Cardiac fibroblast (primary cell): ENCODE measurements at places on chromosomes 2 and 18.

- no peak for DNase-seq
These were observed 138.9 kb downstream of the PTH2R start for GRCh38 chr2:208545403-208546042.

- DNase-seq = peak; percentile 60
These were observed 115.7 kb upstream of the OSR1 start for GRCh38 chr2:19474128-19474527.

GRCh38 chr2:159613651-159614285 is 2.6 kb downstream of the BAZ2B start:
- peak; percentile 50 for DNase-seq

GRCh38 chr2:22027345-22028005 is 903.7 kb downstream of the TDRD15 start:
- no peak for DNase-seq

DNA sequence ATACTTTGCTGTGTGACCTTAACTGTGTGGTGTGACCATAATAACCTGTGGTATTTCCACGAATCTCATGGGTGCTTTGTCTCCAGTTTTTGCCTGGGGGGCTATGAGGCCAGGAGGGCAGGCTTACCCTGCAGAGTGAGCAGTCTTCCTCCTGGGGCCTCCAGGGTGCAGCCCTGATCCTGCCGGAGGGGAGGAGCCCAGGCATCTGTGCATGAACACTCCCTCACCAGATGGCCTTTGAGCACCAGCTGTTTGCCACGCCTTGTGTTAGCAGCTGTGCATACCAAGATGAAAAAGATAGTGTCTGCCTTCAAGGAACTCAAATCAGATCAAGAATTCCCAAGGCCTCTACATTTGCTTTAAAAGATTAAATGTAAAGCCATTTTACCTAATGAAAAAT is 75.0 kb upstream of the RBM44 start:
- DNase-seq = peak; percentile 67

- no peak for DNase-seq
These were observed 7.4 kb downstream of the DNAJB2 start for GRCh38 chr2:219286436-219287115.

- no peak for DNase-seq
These were observed 27.1 kb downstream of the SMIM21 start for GRCh38 chr18:75400366-75400765.

DNA sequence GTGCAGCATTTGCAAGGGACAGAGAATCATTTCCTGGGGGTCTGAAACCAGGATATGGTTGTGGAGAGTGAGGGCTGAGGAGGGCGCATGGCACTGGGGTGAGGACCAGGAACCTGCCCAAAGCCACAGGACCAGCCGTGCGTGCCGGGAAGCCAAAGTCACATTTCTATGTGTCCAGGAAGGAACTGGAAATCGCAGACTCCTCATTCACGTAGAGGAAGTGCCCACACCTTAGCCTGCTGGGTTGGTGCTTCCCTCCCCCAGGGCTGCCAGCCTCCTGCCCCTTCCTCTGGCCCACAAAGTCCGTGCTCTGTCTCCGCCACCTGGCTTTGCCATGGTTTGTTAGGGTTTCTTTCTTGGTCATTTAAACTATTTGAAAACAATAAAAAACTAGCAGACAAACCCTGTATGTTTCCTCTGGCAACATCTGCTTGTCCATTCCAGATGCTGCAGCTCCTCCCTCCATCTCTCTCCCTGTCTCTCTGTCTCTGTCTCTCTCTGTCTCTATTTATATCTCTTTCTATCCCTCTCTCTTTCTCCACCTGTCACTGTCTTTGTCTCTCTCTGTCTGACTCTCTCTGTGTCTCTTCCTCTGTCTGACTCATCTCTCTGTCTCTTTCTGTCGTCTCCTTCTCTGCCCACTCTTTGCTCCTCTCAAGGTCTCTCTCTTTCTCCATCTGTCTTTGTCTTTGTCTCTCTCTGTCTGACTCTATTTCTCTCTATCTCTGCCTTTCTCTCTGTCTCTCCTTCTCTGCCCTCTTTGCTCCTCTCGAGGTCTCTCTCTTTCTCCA is 163.2 kb upstream of the TPO start:
- DNase-seq = no peak

DNA sequence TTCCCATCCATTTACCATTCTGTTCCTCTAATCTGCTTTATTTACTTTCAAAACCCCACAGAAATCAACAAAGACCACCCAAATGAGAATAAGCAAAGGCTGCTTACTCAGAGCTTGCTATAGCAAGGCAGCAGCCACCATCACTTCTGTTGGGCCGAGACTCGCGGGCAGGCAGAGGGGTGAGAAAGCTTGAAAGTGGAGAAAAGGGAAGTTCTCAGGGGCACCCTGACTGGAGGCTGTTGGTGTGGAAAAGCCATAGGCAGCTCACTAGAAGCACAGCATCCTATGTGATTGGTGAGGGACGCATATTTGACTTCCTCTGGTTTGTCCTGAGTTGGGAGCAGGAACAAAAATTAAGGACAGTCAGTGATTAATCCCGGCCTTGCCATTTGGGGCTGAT is 269.7 kb upstream of the THSD7B start:
- no peak for DNase-seq

- DNase-seq = no peak
These were observed 12.8 kb upstream of the TGFA start for GRCh38 chr2:70566464-70566863.

DNA sequence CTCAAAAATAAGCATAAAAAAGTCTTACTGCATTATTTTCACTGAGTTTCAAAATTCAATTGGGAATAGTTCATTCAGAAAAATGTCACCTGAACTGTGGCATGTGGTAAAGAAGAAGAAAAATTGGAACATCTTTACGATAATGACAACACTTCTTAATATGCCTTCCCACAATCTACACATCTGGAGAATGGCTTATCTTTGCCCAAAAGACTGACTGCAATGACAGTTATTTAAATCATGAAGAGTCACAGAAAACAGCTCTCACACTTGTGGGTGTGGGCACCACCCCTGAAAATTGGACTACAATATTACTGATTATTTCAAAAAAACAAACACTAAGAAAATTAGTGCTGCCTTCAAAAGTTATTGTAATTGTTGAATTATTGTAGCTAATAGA is 152.3 kb downstream of the USP34 start:
- DNase-seq = no peak

GRCh38 chr2:122168799-122169198 is 413.3 kb downstream of the TSN start:
- no peak for DNase-seq

DNA sequence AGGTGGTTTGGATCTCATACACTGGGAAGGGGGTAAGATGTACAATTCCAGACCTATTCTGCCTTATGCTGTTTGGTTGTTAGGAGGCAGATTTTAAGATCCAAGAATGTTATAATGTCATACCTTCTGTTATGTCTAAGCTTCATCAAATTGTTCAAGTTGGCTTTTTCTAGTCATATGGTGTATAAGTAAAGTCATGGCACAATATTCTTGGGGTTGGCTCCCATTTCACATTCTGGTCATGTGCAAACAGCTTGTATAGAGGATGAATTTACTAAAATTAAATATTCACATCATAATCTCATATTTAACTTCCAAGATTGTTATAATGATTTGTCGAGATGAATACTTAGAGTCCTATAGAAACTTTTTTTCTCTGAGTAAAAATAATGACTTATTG is 424.9 kb upstream of the HNMT start:
- DNase-seq = no peak

GRCh38 chr2:239039479-239039861 is 191.6 kb downstream of the TWIST2 start:
- no peak for DNase-seq

DNA sequence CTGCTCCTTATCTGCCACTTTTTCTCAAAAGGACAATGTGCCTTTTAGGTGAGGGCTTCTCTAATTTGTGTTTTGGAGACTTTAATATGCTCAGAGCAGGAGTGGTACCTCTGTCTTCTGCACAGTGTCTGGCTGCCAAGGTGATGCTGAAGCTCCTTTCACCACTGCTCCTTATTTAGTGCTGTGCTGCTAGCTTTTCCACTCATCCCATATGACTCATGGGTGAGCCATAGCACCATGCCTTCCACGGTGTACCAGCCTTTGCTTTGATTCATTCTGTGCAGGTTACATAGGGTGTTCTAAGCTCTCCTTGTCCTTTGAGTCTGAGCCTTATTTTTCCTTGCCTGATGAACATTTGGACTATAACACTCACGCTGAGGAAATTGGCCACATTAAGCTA is 202.4 kb downstream of the ARL6IP6 start:
- no peak for DNase-seq

DNA sequence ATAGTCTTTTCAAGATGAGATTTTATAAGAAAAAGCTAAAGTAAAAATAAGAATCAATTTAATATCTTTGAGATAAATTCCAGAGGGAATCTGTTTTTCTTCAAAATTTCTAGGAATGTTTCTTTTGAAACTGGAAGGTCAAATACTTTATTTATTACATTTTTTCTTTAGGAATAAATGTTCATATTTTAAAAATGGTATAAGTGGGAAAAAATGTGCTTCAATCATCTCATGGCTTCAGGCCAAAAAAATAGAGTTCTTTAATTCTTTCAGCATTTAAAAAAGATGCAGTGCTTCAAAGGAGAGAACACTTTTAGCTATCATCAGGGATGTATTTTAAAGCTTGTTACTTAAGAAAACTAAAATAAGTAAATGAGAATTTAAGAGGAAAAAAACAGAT is 110.6 kb downstream of the NEB start:
- no peak for DNase-seq

DNA sequence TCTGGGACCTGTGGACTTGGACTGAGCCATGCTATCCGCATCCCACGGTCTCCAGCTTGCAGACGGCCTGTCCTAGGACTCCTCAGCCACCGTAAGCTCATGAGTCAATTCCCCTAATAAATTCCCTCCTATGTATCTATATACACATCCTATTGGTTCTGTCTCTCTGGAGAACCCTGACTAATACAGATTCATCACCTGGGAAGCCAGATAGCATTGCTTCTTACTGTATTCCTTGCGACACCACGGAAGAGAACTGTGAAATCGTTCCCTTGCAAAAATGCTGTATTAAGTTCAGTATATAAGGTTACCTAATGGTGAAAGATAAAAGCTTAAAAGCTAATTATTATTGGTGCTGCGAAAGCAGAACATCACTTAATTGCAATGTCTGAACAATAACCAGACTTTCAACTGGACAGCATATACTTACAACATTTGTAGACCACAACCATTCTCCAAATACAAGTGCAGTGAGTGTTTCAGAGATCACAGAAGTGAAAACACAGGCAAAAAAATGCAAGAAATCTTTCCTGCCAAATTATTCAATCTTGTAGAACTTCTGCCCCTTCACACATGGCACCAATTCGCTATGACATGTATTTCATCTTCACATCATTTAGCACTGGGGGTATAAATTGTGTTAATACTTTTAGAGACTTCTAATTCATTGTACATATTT is 352.9 kb downstream of the TXNL1 start:
- DNase-seq = peak; percentile 27

DNA sequence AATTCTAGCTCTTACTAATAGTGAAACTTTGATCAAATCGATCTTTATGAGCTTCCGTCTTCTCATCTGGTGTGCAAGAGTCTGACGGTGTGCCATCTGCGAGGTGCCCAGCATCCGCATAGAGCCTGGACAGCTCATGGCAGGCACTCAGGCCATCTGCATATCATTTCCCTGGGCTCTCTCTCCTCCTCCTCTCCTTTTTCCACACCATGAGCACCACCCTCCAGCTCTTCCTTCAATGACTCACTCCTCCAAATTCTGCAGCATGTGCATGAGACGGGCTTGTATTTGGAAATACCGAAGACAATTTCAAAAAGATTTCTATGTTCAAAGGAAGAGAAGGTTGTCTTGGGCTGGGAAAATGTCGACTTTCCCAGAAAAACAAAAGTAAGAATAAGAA is 161.1 kb downstream of the CCBE1 start:
- peak; percentile 36 for DNase-seq

- peak; percentile 41 for DNase-seq
These were observed 1.4 kb downstream of the RAB1A start for GRCh38 chr2:65128297-65129190.

DNA sequence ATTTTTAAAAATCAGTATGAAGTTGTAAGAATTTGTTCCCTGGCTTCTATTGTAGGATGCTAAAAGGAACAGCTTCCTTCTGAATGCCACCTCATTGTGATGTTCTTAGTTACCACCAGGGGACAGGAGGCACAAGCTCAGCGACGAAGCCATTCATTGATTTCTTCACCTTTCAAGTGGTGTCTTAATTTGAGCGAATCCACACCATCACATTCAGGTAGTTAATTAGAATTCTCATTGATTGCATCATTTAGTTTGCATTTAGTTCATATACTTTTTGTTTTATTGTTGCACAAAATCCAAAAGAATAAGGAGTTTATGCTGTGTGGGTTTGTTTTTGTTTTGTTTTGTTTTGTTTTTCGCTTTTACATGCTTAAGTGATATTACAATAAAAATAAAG is 23.1 kb downstream of the CYP27C1 start:
- no peak for DNase-seq

DNA sequence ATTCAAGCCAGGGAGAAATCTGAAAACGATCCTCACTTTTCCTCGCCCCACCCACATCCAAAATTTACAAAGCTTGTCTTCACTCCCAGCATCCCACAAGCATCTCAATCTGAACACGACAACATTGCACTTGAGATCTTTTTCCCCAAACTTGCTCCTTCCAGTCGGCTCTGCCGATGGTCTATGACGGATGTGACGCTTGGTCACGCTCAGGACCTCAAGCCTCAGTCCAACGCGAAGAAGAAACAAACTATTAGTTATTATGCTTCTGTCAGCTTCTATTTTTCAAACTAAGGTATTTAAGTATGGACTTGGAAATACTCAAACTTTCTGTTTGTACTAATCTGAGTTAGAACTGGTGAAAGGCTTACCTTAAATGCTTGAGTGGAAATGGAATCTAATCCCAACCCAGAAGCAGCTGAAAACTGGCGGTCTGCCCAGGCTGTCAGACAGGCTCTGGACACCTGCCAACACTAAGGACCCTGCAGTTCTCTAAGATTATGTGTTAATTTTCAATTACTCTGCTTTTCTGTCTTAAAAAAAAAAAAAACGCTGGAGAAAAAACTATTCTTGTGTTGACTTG is 132.1 kb upstream of the DNMT3A start:
- peak; percentile 72 for DNase-seq

- peak; percentile 59 for DNase-seq
These were observed 9.8 kb downstream of the MALL start for GRCh38 chr2:110105608-110106467.

DNA sequence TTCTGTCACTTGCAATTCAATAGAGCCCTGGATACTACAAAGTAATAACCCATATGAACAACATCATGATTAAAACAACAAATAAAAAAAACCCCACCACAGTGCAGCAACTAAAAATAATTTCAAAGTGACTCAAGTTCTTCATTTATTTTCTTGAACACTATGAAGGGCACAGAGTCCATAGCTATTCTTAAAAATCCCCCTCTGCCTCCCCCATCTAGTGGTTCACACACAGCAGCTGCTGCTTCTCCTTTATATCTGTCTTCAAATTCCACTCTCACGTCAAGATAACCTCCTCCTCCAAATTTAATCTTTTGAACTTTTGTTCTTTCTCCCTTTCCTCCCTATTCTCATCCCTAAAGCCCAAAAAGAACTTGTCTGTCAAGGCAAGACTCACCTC is 591.3 kb downstream of the ZEB2 start:
- DNase-seq = no peak
